ENCODE measurements at places on chromosomes 4 and X.

DNA sequence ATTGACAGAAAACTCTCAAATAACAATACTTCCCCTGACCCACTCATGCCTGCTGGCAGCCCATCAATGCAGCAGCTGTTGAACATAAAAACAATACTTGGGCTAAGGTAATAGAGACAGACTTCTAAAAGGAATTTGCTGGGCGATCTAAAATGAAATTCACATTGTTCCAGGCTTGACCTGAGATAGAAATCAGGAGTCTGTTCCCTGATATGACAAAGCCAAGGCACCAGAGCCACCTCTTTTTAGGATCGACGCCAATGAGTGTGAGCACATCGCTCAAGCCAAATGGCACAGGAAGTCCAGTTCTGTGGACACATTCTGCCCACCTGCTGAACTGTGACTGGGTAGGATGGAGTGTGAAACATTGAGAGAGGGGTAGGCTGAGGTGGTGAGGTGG lies 4.9 kb downstream of the SEPTIN11 start:
- DNase-seq: no peak

- no peak for DNase-seq
Measured at GRCh38 chr4:138910195-138910913, 105.2 kb upstream of the NOCT start.

- no peak for DNase-seq
Measured at GRCh38 chrX:17719711-17720110, 17.6 kb upstream of the SCML1 start.

DNA sequence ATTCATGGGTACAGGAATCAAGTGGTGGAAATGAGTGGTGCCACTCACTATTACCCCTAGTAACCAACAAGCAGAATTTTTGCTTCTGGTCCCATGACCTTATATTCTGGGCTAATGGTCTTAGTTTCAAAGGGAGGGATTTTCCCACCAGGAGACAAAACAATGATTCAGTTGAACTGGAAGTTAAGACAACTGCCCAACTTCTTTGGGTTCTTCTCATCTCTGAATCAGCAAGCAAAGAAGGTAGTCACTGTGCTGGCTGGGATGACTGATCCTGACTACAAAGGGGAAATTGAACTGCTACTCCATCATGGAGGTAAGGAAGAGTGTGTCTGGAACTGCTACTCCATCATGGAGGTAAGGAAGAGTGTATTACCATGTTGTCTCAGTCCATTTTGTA lies 87.2 kb downstream of the IL13RA2 start:
- DNase-seq: no peak

GRCh38 chr4:5999356-5999755 lies 18.9 kb downstream of the C4orf50 start:
- no peak for DNase-seq

GRCh38 chrX:15956681-15957080 lies 102.1 kb upstream of the AP1S2 start:
- DNase-seq: no peak

- no peak for DNase-seq
Measured at GRCh38 chrX:69028006-69028760, 137.1 kb downstream of the PJA1 start.

DNA sequence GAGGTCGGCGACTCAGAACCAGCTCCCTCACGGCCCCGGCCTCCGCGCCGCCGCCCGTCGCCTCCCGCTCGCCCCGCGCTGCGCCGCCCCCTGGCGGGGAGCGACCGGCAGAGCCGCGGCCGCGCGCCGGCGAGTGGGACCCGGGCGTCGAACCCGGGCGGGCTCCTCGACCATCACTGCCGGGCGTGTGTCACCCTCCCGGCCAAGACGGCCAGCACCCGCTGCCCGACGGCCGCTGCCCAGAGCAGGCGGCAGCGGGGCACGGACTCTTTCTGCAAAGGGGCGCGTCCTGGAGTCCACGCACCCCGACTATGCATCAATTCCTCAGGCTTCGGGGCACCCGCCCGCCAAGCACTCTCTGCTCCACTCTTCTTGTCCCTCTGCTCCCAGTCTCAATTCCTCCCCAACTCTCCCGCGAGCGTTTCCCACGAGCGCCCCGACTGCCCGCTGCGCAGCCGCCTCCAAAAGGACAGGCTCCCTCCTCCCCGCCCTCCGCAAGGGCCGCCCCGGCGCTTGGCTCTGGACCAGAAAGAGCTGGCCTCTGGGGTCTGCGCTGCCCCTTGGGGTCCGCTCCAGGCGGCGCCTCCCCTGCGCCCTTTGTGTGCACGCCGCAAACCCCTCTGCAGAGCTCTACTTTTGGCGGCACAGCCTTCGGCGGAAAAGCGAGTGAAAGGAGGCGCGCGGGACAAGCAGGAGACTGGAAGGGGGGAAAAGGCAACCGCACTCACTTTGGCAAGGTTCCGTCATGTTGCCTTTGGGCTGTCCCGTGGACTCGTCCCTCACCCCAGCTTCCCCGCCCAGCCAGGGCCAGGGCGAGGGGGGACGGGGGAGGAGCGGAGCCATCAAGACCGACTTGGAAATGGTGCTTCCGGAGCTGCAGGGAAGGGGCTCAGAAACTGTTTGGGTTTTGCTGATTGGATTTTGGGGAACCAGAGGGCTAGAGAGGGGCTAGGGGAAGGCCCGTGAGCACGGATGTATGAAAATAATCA lies 1.0 kb downstream of the PDE5A start:
- DNase-seq: no peak

DNA sequence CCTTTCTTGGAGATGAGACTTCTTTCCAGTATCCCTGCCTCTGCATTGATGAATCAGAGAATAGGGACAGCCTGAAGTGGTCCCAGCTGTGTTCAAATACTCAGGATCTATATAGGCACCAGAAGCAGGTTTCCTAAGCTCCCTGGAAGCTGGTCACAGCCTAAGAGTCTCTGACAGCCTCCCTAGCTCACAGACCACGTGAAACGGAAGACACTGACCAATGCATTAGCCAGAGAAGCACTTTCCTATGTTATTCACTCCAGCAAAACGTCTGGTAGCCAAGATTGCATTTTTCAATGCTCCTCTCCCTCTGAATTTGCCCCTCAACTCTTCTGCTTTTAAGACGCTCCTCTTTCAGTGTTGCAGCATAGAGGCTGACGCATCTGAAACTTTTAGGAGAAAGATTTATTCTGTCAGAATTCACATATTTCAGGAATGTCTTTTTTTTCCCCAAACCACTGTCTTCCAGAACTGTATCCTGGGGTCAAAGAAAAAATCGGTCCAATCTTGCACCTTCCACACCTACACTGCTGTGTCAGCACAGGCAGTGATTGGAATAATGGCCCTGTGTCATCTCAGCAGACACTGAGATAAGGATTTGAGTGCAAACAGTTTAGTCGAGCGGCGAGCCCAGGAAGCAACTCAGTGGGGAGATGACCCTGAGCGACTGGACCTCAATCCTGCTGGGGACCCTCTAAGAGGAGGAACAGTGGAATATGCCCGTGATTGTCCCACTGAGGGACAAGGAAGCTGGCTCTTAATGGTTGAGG lies 109.4 kb downstream of the SMIM20 start:
- no peak for DNase-seq

GRCh38 chr4:128917781-128918180 lies 108.3 kb downstream of the JADE1 start:
- DNase-seq: no peak

DNA sequence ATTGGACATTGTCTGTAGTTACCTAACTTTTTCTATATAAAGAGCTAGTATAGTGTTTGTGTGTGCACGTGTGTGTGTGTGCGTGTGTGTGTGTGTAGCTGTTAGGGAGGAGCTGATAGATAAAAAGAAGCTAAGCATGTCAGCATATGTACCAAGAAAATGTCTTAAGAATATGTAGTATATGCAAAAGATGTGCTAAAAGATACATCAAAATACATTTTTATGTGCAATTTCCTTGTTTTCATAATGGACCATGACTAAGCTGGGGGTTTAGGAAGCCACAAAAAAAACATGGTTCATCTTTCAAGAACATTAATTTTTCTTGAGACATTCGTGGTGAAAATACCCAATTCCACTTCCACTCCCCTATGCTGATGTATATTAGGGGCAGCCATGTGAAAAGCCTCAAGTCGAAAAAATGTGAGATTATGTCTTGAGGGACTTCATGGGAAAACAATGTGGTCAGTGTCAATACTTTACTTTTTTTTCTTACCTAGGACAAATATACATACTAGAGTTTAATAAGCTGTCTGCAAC lies 1599.7 kb downstream of the ARAP2 start:
- DNase-seq: no peak

All from BJ (cell line).